ENCODE measurements at places on chromosomes 12 and 14.

GRCh38 chr14:61486930-61487495, 165.6 kb downstream of the PRKCH start:
- no peak for DNase-seq

GRCh38 chr14:90159146-90159545, 97.2 kb upstream of the PSMC1 start:
- no peak for DNase-seq

DNA sequence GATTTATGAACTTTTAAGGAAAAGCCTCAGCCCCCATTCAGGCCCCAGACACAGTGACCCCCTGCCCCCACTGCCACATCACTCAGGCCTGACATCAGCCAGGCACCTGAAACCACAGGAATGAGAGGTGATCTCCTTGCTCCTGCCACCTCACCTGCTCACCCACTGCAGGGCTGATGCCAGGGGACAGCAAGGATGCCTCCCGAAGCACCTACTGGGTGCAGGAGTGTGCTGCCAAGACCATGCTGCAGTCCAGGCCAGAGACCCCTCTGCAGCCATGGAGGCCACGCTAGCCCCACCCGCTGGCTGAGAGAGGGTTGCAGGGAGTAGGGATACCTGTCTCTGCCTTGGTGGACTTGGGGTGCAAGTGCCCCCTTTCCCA, 18.6 kb upstream of the KRT7 start:
- no peak for DNase-seq

DNA sequence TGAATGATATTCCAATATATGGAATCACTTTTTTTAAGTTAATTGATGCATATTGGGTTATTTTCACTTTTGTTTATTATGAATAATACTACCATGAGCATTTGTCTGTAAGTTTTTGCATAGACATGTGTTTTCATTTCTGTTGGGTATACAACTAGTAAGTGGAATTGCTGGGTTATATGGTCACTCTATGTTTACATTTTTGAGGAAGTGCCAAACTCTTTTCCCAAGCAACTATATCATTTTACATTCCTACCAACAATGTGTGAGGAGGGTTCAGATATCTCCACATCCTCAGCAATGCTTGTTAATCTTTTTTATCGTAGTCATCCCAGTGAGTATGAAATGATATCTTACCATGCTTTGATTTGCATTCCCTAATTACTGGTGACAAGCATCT, 64.0 kb downstream of the MON2 start:
- DNase-seq: no peak

DNA sequence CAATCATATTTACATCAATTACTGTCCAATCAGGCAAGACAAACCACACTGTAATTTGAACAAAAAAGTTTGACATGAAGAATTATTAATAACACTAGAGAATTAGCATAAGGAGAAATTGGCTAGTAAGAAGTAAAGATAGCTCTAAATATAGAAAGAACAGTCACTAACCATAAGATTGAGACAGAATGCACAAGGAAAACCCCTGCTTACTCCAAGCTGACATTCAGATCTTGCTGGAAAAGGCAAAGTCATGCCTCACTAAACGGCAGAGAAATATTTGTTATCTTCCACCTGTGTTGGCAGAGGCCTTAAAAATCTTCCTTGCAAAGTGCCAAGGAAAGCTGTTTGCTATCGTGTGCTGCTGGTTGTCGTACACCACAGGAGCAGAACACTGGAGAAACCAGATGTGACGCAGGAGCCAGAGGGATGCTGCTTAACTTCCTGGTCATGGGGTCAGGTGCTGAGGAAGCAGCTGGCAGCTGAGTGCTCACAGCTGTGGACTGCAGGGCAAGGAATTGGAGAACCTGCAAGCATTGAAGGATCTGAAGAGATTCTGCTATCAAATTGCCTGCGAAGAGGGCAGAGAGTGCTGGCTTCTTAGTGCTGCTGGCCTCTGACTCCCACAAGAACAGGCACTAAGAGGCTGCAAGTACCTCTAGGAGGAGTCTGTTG, 1323.3 kb downstream of the LRFN5 start:
- DNase-seq: no peak

GRCh38 chr12:108446766-108447165, 68.3 kb upstream of the FICD start:
- no peak for DNase-seq

DNA sequence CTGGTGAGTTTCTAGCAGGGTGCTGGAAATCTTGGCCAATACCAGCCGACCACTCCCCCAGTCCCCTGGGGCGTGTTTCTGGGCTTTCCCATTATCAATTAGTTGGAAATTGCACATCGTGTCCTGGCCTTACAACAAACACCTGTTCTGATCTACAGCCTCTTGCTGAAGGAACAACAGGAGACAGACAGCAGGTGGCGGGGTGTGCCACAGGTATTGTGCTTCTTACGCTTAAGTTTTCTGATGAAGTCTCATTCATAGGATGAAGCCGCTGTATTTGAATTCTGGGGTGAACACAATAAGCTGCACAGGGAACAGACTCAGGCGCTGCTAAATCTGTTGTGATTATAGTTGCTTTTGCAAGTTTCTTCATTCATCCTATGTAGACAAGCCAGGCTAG, 703 bp downstream of the HIGD1C start:
- DNase-seq: no peak

All from activated naive CD4-positive, alpha-beta T cell treated with anti-CD3 and anti-CD28 coated beads, Interleukin-2, amount 50 U/mL, for 16 hours (primary cell).